ENCODE measurements at places on chromosomes 13 and 19. TPM values are rescaled to one million over a fixed set of nuclear protein-coding genes. Genes with fewer than 3 reads are reported as not detected.
A peak's percentile ranks its signal among the peaks of the same experiment; 100 is the strongest.

- peak; percentile 21 for DNase-seq
Observed at GRCh38 chr13:101785858-101786257, 333.4 kb downstream of the ITGBL1 start.

DNA sequence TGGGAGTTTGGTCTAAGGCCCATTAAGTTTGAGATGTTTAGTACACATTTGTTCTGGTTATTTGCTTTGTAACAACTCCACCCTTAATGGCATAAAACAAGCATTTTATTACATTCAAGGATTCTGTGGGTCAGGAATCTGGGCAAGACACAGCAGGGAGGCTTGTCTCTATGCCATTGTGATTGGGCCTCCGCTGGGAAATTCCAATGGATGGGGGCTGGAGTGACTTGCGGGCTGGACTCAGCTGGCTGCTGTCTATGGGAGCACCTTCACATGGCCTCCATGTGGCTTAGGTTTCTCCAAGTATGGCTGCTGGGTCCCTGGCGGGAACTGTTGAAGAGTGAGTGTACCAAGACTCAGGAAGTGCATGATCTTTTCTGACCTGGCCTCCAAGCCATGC, 159.0 kb downstream of the PAN3 start:
- no peak for DNase-seq

Gene ZNF792
- 3.8 TPM for total RNA-seq

- DNase-seq: no peak
Observed at GRCh38 chr19:2199215-2199614, 35.5 kb downstream of the DOT1L start.

DNA sequence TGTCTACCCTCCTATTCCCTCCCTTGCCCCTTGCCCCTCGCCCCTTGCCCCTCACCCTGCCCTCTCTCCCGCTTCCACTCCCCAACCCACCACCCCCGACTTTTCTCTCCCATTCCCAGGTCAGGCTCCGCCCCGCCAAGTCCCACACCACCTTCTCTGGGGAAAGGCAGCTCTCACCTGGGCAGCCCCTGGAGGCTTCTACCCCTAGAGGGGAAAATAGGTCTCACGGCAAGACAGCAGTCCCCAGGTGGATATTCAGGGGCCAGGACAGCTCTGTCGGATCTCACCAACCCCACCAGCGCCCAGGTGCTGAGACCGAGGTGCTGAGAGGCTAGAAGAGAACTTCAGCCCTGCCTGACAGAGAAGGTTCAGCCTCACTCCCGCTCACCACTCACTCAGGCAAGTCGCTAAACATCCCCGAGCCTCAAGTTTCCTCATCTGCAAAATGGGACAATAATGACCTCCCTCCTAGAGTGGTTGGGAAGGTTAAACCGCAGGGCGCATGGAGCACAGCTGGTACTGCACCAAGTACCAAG, 1.4 kb upstream of the ERFL start:
- DNase-seq: no peak

Measured in heart right ventricle (tissue), 16 donors.